Breast epithelium (tissue), 4 donors: ENCODE measurements at places on chromosomes 12 and 14.

DNA sequence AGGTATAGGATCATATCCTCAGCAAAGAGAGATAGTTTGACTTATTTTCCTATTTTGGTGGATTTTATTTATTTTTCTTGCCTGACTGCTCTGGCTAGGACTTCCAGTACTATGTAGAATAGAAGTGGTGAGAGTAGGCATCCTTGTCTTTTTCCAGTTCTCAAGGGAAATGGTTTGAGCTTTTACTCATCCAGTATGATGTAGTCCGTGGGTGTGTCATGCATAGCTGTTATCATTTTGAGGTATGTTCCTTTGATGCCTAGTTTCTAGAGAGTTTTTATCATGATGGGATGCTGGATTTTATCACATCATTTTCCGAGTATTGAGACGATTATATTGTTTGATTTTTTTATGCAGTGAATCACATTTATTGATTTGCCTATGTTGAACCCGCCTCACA lies 97.2 kb downstream of the MGAT4C start:
- no peak for DNase-seq

- DNase-seq, result no peak
These were observed 24.4 kb upstream of the SERPINA4 start for GRCh38 chr14:94536836-94537235.

DNA sequence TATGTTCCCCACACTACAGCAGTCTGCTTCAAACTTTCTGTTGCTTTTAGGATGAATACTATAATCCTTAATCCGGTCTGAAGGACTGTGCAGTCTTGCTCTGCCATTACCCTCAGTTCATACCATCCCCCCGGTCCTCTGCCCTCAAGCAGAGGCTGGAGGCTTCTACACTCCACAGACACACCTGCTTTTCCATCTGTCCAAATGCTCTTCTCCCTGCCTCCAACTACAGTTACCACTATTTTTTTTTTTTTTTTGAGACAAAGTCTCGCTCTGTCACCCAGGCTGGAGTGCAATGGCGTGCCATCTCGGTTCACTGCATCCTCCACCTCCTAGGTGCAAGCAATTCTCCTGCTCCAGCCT lies 19.3 kb upstream of the KCNH3 start:
- DNase-seq, result no peak

DNA sequence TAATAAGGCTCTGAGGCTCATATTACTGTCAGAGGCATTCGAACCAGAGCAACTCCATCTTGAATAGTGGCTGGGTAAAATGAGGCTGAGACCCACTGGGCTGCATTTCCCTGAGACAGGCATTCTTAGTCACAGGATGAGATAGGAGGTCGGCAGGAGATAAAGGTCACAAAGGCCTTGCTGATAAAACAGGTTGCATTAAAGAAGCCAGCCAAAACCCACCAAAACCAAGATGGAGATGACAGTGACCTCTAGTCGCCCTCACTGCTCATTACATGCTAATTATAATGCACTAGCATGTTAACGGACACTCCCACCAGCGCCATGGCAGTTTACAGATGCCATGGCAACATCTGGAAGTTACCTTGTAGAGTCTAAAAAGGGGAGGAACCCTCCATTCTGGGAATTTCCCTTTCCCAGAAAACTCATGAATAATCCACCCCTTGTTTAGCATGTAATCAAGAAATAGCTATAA lies 18.1 kb upstream of the PRICKLE1 start:
- DNase-seq, result no peak

GRCh38 chr14:104441275-104442106 lies 138.1 kb upstream of the C14orf180 start:
- peak; percentile 42 for DNase-seq

- DNase-seq, result no peak
These were observed 28.4 kb upstream of the ATP2B1 start for GRCh38 chr12:89736995-89737394.

DNA sequence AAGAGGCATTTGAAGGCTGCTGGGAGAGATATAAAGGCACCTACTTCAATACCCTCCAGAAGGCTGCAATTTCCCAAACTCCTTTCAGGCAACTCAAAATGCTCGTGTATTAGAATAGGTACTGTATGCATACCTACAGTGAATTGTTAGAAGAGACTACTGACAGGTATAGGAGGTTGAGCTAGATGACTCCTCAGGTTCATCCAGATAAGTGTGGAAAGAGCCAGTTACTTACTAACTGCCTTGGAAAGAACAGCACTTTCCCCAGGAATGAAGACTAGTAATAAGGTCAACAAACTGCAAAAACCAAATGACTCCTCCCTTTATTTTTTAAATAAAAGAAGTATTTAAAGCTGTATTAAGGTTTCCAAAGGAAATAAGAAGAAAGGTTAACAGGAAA lies 429.0 kb downstream of the MDGA2 start:
- DNase-seq, result no peak

GRCh38 chr14:24367514-24368211 lies at the start of gene NFATC4:
Gene NFATC4, plus strand, starts transcription at chr14:24368184. Its CDS starts 157 bp downstream, at chr14:24368341.
- peak; percentile 60 for DNase-seq

GRCh38 chr14:50488521-50488920 lies 43.8 kb downstream of the MAP4K5 start:
- DNase-seq, result no peak

DNA sequence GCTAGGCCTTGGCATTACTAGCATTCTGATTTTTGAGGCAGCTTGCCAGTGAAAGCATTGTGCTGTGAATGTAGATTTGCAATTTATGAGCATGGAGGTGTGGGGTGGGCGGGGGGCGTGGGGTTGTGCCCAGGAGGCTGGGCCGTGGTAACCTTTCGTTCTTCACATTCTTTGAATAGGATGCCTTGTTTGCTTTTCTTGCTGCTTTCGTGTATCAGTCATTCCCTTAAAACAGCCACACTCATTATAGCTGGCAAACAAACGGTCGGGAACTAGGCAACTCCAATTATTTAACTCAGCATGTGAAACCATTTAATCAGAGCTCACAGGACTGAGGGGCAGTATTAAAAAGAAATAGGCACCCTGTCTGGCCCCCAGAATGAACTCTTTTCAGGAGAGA lies 115.9 kb upstream of the PELI2 start:
- no peak for DNase-seq

DNA sequence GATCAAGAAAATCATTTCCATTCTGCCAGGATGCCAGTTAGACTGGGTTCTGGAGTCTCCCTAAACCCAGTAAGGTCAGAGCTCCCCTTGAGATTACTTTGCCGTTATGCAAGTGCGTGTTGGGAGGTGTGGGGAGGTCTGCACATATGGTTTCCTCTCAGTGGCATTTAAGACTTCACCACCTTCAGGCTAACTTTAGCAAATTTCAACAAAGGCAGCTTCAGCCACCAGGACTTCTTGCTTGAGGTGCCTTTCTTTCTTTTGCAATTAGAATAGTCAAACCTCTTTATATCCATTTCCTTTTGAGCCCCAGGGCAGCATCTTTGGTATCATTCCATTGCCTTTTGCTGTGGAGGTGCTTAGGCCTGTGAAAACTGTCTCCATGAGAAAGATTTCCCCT lies 117.2 kb upstream of the CCND2 start:
- DNase-seq, result no peak

DNA sequence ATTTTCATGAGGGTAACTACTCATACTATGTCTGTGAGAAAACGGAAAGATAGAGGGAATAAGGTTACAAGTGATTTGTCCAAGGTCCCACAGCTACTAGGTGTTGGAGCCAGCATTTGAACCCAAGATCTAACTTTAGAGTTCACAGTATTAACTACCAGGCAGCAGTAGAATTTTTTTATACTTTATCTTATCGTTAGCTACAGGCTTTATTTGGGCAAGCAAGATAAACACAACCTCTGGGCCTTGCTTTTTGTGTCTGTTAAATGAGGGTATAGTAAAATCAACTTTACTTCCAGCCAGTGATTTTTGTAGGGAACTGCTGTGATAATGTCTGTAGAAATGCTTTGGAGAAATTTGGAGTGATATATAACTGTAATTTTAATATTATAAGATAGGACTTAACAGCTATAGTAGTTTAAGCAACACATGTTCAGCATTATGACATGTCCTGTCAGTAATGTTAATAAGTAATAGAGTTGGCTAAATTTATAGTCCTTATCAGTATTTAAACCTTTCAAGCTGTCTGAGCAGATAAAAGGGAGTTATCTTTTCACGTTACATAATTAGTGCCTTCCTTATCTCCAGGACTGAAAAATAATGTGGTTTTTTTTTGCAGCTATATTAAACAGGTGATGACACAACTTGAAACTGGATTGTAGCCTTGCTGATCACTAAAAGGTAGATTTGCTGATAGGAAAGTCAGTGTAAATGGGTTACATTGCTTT lies 12.8 kb downstream of the LEMD3 start:
- DNase-seq, result no peak

- DNase-seq, result no peak
These were observed 2.9 kb upstream of the AQP6 start for GRCh38 chr12:49969651-49970429.

DNA sequence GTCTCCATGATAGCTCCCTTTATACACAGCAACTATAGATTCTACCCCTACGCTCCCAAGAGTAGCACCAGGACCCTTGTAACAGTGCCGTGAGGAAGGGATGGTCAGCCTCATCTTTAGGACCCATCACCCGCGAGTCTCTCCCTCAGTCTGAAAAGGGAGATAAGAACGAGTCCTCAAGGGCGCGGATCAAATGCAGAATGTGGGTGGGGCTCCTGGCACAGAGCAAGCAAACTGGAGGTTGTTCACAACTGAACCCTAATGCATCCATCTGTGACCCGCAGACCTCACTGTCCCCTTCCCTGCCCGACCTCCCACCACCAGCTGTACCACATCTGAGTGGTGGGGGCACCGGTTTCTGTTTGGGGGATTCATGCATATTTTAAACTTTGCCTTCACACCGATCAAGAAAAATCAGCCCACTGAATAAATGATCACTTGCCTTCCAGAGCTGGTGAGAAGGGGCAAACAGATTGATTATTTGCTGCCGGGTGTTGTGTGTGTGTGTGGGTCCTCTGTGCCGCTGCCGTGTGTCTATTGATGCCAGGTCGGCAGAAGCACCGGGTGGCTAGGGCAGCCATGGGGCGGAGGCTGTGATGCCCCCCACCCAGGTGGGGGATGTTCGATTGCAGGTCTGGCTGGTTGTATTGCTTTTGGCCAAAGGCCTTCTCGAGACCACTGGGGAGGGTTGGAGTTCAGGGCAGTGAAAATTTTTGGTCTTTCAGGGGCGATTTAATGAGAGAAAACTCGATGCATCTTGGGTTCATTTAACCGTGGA lies 35.7 kb upstream of the BEGAIN start:
- no peak for DNase-seq

- DNase-seq, result no peak
These were observed 78.2 kb downstream of the PPP2R5C start for GRCh38 chr14:101839661-101840060.

GRCh38 chr12:5945071-5946008 lies at the start of gene ANO2:
Gene ANO2, minus strand, starts transcription at chr12:5945259. Its CDS starts 42 bp downstream, at chr12:5945217.
- no peak for DNase-seq

DNA sequence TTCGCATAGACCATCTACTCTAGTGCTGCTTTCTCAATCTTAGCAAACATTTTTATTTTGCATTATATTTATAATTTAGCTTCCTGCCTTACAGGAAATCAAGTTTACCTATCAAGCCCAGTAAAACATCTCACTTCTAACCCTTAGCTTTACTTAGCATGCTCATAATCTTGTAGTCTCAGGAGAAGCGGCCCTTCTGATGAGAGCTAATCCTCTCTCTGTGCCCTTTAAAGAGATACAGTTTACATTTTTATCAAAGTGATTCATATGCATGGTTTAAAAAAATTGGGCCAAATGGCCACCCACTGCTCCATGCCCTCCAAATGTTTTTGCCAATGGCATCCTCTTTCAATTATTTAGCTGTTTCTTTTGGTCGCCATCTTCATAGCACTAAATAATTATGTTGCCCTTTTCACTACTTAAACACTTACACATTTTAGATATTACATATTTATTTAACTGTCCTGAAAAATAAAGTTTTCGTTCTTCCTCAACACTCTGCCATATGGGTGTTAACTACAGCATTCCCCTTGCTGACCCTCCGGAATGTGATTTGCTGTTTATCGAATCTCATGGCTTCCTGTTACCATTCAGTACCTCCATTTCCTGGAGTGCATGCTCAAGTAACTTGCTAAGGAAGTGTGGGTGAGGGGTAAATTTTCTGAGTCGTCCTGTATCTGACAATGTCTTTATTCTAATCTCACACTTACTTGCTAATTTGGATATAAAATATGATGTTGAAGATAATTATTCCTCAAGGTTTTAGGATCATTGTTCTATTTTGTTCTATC lies 29.3 kb downstream of the YLPM1 start:
- DNase-seq, result no peak

- DNase-seq, result no peak
These were observed 154.5 kb downstream of the EGLN3 start for GRCh38 chr14:33796356-33796755.

- no peak for DNase-seq
These were observed 18.1 kb downstream of the CDKN1B start for GRCh38 chr12:12735301-12735700.

DNA sequence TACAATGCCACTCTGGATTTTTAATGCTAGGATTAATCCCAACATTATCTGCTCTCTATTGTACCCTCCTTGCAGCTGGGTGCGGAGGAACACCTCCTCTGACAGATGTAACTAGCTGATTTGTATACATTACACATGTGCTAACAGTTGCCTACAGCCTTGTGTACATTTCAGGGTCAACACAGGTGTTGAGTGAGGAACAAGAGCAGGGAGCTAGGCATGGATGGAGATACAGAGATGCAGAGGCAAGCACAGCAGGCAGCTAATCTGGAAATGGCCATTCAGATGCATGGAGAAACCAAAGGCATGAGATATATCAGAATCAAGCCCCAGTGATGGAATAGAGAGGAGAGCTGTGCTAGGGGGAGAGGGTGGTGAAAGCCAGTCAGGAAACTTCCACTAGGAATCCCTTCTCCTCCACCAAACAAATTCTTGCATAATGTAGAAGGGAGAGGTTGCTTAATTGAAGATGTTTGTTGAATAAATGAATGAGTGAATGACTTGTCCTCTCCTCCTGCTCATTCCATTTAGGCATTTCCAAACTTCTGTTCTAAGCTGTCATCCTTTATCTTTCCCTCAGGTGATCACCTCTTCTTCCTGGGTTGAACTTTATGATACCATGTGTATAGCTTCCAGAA lies 313.2 kb downstream of the ATP23 start:
- DNase-seq, result no peak

DNA sequence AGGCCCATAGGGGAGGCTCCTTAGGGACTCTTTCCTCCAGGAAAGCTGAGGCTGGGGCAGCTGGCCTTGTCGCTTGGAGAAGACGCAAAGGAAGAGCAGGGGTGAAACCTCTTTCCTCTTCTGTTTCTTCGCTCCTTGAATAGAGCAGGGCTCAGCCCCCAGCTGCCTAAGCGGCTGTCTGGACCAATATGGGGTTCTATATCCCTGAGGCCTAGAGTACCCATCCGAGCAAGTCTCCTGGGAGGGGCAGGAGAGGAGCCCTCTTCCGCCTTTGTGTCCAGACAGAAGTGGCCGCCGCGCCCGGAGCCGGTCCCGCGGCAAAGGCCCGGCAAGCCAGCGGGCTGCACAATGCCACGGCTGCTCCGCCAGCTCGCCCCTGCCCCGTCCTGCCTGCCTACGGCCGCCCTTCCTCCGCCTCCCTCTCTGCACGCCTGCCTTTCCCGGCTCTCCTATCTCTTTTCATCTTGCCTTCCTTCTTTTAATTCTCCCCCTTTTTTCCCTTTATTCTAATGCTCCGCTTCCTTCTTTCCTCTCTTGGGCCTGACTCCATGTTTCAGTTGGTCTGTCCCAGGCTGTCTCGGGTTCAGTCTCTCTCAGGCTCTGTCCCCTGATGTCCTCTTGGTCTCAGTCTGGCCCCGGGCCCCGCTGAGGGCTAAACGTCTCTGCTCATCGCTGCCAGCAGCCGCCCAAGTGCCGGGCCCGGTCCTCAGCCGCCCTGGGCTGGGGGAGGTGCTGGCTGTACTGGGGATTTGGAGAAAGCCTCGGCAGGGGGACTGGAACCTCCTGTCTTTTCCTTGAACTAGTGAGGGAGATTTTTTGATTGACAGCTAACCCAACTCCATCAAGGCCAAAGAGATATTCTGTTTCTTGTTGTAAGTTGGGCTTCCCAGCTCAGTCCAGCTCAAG lies 2.5 kb upstream of the HOXC9 start:
- no peak for DNase-seq
